ENCODE measurements at places on chromosomes 7 and 10. TPM values are rescaled to one million over a fixed set of nuclear protein-coding genes. Genes with fewer than 3 reads are reported as not detected.

TMEM196 gene
- not detected for total RNA-seq

SVOPL gene
- total RNA-seq = not detected

IFRD1 gene
- 32.2 TPM for total RNA-seq

GRB10 gene
- 54.0 TPM for total RNA-seq

NKX2-3 gene
- not detected for total RNA-seq

ARPC1A gene
- 129 TPM for total RNA-seq

ACSL5 gene
- 0.39 TPM for total RNA-seq

COL26A1 gene
- total RNA-seq = 0.62 TPM

ITGA8 gene
- total RNA-seq = 0.02 TPM

PON1 gene
- 1.0 TPM for total RNA-seq

TMEM176A gene
- not detected for total RNA-seq

SCIN gene
- total RNA-seq = 0.45 TPM

AKAP9 gene
- 16.6 TPM for total RNA-seq

VWDE gene
- total RNA-seq = 0.29 TPM

SLC26A3 gene
- total RNA-seq = not detected

LRGUK gene
- 0.29 TPM for total RNA-seq

CUZD1 gene
- 1.5 TPM for total RNA-seq

Data from A549 treated with ZK216348 at 1 μM for 4 hours (cell line).